ENCODE measurements at places on chromosomes 1 and 21.

DNA sequence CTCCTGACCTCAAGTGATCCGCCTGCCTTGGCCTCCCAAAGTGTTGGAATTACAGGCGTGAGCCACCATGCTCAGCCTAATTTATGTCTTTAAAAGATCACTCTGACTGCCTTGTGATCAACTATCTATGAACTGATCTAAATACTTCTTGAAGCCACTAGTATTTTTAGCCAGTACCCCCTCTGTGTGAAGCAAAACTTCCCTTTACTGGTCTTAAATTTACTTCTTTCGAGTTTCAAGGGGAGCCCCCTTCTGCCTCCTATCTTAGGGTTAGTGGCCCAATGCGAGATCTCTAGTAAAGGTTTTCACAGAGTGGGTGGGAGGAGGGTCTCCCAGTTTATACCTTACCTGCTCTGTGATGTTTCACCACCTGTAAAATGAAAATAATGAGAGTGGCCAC, 66.1 kb upstream of the RPL11 start:
- no peak for DNase-seq

DNA sequence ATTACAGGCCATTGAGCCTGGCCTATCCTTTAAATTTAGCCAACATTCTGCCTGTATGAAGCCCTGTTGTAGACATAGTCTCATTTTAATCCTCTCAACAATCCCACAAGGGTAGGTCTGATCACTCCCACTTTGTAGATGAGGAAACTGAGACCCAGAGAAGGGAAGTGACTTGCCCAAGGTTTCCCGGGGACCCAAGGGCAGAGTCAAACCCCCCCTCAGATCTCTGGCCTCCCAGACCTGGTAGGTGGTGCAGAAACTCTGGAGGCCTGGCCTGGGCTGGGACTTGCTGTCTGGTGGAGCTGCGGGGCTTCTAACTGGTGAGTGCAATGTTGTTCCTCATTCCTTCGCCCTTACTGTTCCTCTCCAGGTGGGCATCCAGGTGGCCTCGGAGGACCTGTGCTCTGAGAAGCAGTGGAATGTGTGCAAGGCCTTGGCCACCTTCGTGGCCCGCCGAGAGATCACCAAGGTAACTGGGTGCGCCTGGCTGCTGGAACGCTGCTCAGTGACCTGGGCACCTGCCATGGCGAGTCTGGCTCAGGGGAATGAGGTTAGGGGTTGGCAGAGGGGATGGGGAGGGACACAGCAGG, 29.7 kb downstream of the FAM151A start:
- DNase-seq = no peak

GRCh38 chr1:22739648-22740385, 29.2 kb downstream of the EPHB2 start:
- no peak for DNase-seq

GRCh38 chr1:3759796-3760195, 7.5 kb downstream of the CCDC27 start:
- DNase-seq = no peak

GRCh38 chr1:92585831-92586230, 99.1 kb upstream of the GFI1 start:
- DNase-seq = no peak

DNA sequence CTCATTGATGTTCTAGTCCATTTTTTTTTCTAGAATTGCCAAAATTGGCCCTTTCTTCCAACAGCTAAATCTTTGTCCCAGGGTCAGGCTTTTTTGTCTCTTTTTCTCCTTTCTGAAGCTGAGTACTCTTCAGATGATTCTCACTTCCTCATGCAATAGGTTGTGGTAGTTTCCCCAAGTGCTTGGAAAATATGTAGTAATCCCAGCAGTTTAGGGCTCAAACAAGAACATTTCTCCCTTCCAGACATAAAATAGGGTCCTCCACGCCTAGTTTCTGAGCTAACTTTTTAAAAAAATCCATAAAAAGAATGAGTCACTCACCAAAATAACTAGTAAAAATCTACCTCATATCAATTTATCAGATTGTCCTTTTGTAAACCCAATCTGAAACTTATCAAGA, 10.0 kb upstream of the MCOLN3 start:
- DNase-seq = no peak

DNA sequence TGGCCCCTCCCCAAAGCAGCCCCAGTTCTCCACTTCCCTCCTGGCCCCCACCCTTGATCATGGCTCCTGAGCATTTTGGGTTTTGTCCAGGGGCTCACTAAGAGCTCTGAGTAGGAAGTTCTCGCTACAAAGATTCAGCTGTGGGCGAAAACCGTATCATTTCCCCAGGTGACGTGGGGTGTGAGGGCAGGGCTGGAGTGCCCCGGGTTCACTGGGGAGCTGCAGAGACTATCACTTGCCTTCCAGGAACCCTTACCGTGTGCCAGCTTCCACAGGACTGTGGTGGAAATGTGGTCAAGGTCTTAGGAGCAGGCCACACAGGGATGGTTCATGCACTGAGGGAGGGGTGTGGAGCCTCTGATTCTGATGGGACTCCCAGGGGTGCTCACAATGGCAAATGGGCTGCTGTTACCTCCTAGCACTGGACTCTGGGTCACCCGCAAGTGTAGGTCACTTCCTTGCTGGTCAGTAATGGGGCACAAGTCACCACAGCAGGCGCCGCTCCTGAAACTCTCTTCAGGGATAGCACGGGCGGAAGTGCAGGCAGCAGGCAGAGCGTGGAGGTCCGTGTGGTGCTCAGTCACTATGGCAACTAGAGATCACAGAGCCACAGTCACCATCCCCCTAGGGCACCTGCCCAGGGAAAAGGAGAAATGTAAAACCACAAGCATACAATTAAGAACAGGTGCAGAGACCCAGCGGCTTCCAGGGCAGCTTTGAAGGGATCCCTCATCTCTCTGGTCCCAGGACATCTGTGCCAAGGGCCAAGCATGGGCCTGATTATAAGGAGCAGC, 35.4 kb downstream of the RSPH1 start:
- DNase-seq = no peak

- DNase-seq = no peak
Observed at GRCh38 chr1:47938520-47938919, 58.7 kb downstream of the TRABD2B start.

GRCh38 chr1:36182734-36183133, 26.8 kb downstream of the MAP7D1 start:
- DNase-seq = no peak

GRCh38 chr1:155499953-155500639, 62.5 kb downstream of the ASH1L start:
- no peak for DNase-seq

GRCh38 chr1:59699227-59699847, 115.4 kb upstream of the HOOK1 start:
- DNase-seq = no peak

DNA sequence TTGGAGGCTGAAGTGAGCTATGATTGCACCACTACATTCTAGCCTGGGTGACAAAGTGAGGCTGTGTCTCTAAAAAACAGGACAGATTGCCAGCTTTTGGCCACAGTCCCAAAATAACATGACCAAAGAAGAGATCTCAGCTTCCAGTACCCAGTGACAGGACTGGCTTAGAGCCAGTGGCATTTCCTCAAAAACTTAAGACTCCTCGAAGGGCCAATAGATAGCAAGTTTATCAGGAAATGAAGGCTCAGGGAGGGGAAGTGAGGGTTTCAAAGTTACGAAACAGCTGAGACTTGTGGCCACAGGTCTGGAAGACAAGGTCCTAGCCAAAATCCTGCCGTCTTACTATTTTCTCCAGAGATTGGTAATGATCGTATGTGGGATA, 6.3 kb upstream of the TMEM39B start:
- DNase-seq = no peak

- no peak for DNase-seq
Observed at GRCh38 chr21:44987301-44987885, 47.6 kb downstream of the SLX9 start.

DNA sequence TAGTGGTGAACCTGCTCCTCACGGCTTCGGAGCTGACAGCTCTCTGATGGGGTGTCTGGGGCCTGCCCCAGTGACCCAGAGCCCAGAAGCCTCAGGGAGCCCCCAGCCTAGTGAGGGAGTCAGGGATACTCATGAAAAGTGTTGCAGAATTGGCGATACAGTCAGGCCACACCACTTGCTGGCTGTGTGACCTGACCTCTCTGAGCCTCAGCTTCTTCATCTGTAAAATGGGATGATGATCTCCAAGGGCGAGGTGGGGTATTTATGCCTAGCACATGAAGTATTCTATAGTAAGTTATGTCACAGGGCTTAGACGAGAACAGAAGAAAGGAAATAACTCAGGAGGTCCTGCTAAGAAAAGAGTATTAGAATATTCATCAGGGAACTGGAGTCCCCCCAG, 1.6 kb downstream of the TMEM51 start:
- DNase-seq = no peak

GRCh38 chr1:62593825-62594394, 3.4 kb upstream of the ANGPTL3 start:
- DNase-seq = no peak

GRCh38 chr1:10701145-10701544, 95.3 kb downstream of the CASZ1 start:
- no peak for DNase-seq

DNA sequence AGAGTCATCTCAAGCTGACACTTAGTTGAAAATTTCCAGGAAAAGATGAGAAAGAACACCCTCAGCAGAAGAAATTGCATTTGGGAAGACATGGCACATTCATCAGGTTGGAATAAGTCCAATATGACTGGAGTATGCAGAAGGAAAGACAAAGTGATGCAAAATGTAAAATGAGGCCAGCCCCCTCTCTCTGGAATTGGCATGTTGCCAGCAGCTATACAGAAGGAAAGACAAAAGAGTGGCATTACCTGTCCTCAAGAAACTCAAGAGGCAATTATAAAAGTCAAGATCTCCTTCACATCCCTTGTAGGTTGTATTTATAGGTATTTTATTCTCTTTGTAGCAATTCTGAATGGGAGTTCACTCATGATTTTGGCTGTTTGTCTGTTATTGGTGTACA, 426.3 kb downstream of the AGBL4 start:
- no peak for DNase-seq

DNA sequence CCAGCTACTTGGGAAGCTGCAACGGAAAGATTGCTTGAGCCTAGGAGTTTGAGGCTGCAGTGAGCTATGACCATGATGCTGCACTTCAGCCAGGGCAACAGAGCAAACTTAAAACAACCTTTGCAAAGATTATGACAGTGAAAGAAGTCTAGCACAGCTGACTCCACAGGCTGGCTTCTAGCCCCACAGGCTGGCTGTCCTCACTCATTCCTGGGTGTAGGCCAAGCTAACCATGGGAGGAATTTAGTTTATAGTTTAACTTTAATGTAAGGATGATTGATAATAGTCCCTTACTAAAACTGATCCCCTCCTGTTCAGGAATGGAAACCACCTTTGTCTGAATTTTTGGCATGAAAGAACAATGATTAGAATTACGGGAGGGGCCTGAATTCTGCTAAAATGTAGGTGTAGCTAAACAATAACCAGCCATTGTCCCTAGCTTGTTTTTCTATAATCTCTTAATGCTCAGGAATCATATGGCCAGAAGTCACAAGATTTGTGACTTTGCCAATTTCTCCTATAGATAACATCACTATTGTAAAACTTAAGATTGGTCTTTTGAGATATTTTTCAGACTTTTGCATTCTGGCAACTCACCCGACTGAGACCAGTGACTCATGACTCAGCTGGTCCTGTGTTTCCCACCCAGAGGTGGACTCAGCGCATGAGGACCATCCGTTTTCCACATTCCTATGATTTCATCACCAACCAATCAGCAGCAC, 28.1 kb upstream of the SGIP1 start:
- no peak for DNase-seq

GRCh38 chr1:154174654-154175053, 17.2 kb downstream of the TPM3 start:
- DNase-seq = no peak

GRCh38 chr1:8274352-8274751, 43.6 kb upstream of the SLC45A1 start:
- DNase-seq = no peak

GRCh38 chr1:221635305-221635704, 106.6 kb downstream of the DUSP10 start:
- no peak for DNase-seq

- no peak for DNase-seq
Observed at GRCh38 chr1:238558156-238558555, 667.4 kb upstream of the ZP4 start.

- DNase-seq = no peak
Observed at GRCh38 chr1:96703186-96703585, 18.4 kb upstream of the PTBP2 start.

DNA sequence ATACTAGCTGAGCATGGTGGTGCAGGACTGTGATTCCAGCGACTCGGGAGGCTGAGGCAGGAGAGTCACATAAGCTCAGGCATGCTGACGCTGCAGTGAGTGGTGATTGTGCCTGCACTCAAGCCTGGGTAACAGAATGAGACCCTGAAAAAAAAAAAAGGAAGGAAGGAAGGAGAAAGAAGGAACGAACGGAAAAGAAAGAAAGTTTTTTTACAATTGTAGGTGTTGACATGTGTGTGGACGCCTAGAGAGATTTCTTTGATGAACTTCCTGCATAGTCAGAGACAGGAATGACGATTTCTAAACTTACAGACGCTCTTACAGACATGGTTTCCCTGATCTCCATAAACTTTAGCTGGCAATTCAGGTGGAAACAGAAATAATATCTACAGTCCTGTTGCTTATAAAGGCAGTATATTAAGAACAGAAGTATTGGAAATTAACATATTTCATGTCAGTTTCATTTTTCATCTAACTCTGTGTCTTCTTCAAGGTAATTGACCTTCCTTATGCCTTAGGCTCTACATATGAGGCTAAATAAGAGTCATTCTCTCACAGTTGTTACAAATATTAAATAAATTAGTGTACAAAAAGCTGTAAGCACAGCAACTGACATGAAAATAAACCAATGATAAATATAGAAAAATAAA, 4.1 kb downstream of the SAMSN1 start:
- no peak for DNase-seq

GRCh38 chr1:214377886-214378285, 96.9 kb downstream of the SMYD2 start:
- DNase-seq = no peak
